ENCODE measurements at places on chromosomes 13 and 19. TPM values are rescaled to one million over a fixed set of nuclear protein-coding genes. Genes with fewer than 3 reads are reported as not detected.
A peak's percentile ranks its signal among the peaks of the same experiment; 100 is the strongest.

ZNF229 gene
- 2.0 TPM for polyA plus RNA-seq

DACH1 gene
- polyA plus RNA-seq: not detected

RFPL4AL1 gene
- polyA plus RNA-seq: not detected

LIM2 gene
- polyA plus RNA-seq: not detected

SIAH3 gene
- polyA plus RNA-seq: not detected

STOML3 gene
- polyA plus RNA-seq: not detected

MUC16 gene
- not detected for polyA plus RNA-seq

ACP7 gene
- not detected for polyA plus RNA-seq

SIGLEC5 gene
- not detected for polyA plus RNA-seq

FXYD7 gene
- 3.7 TPM for polyA plus RNA-seq

CEP89 gene
- 8.0 TPM for polyA plus RNA-seq

BRCA2 gene
- 1.2 TPM for polyA plus RNA-seq

DNA sequence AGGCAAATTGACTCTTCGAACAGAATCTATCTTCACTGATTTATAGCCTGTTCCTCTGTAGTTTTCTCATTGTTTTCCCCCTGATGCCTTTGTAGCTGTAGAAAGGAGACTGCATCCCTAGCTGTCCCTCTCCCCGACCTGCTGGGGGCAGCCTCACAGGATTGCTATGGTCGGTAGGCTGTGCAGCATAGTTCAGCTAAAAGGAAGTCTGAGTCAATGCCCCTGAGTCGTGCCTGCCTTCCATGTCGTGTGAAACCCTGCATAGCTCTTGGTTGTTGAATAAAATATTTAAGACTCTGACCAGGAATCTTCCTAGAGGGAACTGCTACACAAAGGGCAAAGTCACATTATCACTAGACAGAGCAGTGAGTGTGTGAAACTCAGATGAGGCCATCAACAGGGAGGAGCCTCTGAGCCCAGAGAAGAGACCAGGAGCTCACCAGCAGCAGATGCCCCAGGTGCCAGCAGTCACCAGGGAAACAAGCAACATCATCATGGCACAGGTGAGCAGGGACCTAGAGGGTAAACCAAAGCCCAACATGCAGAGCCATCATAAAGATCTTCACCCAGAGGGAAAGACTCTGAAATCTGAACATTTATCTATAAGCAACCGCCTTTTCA lies 108.4 kb upstream of the NBEA start:
- no peak for DNase-seq

GRCh38 chr13:71079638-71080037 lies 787.4 kb downstream of the DACH1 start:
- DNase-seq: no peak

DNA sequence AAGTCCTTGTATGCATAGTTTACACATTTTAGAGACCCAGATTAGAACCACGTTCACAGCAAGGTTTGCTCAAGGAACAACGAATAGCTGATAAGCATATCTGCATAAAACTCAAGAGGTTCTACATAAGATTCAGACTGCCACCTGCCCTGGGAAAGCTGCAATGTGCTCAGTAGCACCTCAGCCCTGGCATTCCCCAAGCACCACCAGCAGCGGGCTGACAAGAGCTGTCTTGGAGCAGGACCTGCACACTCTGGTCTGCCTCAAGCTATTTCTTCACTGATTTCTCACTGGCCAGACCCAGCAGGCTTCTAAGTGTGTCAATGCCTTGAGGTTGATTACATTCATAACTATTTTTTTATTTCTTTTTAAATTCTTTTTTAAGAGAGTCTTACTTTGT lies 65.8 kb upstream of the UQCRFS1 start:
- no peak for DNase-seq

DNA sequence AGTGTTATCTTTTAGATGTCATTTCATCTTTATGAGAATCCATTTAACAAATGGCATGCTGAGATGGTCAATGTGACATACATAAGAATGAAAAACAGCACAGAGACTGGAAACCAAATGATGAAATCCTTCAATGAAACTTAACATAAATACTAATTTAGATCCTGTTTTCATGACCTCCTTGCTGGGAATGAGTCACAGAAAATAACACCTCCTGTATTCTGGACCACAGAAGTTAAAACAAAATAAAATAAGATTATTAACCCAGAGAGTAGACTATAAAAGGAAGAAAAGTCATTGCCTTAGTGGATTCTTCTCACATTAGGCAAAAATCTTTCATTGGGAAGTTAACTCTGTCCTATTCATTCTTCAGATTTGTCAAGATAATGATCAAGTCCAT lies 1.6 kb downstream of the DIAPH3 start:
- no peak for DNase-seq

DNA sequence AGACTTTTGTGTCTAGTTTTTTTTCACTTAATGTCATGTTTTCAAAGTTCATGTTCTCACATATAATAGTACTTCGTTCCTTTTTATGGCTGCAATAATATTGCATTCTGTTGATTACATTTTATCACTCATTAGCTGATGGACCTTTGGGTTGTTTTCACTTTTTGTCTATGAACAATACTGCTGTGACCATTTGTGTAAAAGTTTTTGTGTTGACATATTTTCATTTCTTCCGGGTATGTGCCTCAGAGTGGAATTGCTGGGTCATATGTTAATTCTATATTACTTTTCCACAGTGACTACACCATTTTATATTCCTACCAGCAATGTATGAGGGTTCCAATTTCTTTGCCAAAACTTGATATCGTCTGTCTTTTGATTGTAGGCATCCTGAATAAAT lies 85.8 kb upstream of the MLNR start:
- no peak for DNase-seq

- DNase-seq: peak; percentile 27
These were observed 12.9 kb downstream of the B3GNT3 start for GRCh38 chr19:17807731-17808316.

- DNase-seq: no peak
These were observed 20.0 kb upstream of the ZSCAN18 start for GRCh38 chr19:58117841-58118575.

- DNase-seq: no peak
These were observed 56.5 kb downstream of the INTS6 start for GRCh38 chr13:51396352-51396751.

- DNase-seq: no peak
These were observed 2.9 kb downstream of the C13orf46 start for GRCh38 chr13:113970810-113971470.

DNA sequence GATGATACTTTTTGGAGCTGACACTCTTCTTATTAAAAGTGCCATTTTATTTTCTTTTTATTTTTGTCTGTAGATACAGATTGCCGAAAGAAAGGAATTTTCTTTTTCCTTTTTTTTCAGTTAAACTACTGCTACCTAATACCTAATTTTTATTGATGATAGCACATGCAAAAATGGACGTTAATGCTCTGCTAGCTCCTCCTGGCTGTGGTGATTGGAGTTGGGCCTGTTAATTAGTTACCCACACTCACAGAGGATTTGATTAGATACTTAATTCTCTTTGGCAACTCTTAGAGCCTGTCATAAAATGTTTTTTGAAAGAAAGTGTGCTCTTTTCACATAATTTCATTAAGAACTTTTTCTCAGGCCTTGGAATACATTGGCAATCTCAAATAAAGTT lies 366.8 kb downstream of the DCT start:
- DNase-seq: no peak

DNA sequence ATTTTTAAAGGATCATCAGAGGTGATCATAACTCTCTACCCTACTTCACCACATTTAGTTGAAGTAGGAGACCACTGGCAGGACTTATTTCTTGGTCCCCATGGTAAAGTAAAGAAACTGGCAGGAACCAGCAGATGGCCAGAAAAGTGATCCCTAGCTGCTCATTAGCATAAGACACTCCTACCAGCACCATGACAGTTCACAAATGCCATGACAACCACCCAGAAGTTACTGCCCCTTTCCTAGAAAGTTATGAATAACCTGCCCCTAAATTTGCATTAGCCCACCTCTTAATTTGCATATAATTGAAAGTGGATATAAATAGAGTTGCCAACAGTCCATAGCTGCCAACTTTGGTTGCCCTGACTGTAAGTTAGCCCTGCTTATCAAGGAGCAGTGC lies 18.4 kb upstream of the RUBCNL start:
- DNase-seq: no peak

- no peak for DNase-seq
These were observed 63.7 kb upstream of the ZDHHC20 start for GRCh38 chr13:21522847-21523246.

DNA sequence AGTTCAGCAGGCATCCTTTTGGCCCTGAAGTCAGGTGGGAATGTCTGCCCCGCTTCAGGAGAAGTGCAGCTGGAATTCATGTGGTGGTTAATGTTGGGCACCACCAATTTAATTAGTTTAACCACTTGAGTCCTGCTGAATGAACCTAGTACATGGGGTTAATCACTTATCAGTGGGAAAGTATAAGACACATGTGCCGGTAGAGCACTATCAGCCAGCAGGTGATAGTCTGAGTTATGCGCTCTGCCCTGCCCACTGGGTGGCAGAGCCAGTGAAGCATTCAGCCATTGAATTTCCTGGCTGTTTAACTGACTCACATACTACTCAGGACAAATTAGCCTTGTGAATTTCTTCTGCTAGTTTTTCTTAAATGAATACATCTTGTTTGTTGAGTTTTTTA lies 789.7 kb upstream of the PRR20A start:
- DNase-seq: no peak

DNA sequence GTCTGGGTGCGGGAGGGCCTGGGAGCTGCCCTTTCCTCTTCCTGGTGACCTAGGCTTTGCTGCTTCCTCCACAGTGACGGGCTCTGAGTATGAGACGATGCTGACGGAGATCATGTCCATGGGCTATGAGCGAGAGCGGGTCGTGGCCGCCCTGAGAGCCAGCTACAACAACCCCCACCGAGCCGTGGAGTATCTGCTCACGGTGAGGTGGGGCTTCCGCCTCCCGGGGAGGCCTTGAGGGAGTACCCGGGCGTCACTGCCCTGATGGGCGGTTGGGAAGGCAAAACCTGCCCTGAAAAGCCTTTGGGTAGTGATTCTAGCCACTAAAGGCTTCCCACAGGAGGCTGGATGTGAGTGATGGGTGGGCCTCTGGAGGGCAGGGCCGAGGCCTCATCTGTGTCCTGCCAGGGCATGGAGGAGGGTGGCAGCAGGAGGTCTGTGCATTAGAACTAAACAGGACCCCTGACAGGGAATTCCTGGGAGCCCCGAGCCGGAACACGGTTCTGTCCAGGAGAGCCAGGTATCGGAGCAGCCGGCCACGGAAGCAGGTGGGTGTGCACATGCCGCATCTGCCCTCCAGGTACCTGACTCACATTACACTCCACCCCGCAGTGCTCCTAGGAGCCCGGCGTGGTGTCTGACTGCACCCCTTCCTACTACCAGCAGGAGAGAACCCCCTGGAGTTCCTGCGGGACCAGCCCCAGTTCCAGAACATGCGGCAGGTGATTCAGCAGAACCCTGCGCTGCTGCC lies 3.1 kb downstream of the RAD23A start:
- no peak for DNase-seq

DNA sequence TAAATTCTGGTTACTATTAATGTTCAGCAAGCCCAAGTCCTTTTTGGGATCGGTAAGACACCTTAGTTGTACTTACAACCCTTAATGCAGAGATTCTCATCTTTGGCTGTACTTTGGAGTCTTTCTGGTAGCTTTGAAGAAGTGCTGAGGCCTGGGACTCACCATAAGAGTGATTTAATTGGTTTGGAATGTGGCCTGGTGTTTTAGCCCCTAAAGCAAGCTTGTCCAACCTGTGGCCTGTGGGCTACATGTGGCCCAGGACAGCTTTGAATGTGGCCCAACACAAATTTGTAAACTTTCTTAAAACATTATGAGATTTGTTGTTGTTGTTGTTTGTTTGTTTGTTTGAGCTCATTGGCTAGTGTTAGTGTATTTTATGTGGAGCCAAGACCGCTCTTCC lies 215.3 kb downstream of the ZIC5 start:
- no peak for DNase-seq

DNA sequence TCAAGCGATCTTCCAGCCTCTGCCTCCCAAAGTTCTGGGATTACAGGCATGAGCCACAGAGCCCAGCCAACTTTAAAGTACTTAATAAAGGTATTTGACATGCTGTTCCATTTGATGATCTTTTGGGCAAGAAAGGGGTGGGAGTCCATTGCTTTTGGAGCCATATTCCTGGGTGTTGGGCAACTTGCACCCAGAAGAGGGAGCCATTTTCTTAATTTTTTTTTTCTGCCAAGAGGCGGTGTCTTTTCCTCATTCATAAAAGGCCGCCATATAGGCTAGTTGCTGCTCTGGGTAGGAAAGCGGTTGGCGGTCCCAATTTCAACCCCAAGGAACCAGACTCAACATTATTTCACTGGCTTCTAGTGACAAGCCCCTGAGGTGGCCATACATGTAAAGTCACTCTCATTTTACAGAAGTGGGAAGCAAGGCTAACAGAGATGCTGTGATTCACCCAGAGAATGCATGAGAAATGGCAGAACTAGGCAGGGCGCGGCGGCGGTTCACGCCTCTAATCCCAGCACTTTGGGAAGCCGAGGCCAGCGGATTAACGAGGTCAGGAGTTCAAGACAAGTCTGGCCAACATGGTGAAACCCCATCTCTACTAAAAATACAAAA lies 139.6 kb downstream of the CACNA1A start:
- DNase-seq: no peak

DNA sequence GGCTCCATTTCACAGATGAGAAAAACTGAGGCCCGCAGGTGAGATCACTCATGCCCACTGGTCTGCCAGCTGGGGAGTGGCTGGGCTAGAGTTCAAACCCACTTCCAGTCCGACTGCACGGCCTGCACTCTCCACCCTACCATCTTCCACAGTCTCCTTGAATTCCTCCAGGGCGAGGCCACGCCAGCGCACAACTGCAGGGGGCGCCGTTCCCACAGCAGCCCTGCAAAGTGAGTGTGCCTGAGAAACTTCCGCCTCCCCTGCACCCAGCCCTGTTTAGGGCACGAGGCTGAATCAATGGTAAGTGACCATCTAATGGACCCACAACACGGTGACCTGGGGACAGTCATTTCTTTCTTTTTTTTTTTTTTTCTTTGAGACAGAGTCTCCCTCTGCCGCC lies 829 bp upstream of the ATCAY start:
- no peak for DNase-seq

DNA sequence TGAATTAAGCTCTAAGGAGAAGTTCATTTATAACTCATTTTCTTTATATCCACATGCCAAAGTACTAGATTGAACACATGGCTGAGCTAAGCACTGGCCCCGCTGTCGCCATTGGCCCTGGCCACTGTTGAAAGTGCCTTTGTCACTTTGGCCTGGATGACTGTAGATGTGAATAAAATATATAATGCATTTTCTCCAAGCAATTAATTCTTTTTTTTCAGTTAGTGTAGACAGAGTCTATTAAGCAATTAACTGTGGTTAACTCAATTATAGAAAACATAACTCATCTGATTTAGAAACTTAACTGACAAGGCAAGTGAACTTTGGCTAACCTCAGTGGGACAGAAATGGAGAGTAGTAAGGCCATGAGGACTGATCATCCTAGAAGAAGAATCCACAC lies 965.6 kb downstream of the EFNB2 start:
- DNase-seq: no peak

Measured in naive thymus-derived CD8-positive, alpha-beta T cell (primary cell).